ENCODE measurements at places on chromosomes 5 and 9.

GRCh38 chr5:173281910-173282309 lies 46.3 kb downstream of the STC2 start:
- DNase-seq, result no peak

DNA sequence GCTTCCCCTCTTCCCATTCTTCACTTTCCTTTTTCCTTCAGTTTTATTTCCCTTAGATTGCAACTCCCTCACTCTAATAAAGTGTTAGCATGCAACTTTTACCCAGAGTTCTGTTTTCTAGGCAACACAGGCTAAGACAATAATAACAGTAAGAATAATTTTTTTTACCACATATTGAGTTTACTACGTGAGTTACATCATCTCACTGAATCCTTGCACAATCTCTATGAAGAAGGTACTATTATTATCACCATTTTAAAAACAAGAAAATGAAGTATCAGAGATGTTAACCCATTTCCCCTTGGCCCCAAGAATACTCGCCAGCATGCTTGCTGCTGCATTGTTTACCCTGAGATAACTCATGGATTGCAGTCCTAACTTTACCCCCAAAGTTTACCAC lies 53.7 kb upstream of the SMIM32 start:
- no peak for DNase-seq

DNA sequence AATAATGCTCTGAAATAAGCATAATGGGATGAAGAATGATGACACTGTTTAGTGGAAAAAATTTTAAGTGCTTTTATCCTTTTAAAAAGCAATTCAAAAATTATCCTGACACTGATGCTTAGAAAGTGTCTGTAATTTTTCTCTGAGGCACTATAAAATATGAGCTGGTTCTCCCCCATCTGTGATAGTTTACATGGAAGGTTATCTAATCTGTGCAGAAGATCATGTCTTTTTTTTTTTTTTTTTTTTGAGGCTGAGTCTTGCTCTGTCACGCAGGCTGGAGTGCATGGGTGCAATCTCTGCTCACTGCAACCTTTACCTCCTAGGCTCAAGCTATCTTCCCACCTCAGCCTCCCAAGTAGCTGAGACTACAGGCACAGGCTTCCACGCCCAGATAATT lies 15.2 kb upstream of the TAF11L2 start:
- no peak for DNase-seq

GRCh38 chr5:159552751-159553150 lies 222.5 kb upstream of the IL12B start:
- peak; percentile 22 for DNase-seq

DNA sequence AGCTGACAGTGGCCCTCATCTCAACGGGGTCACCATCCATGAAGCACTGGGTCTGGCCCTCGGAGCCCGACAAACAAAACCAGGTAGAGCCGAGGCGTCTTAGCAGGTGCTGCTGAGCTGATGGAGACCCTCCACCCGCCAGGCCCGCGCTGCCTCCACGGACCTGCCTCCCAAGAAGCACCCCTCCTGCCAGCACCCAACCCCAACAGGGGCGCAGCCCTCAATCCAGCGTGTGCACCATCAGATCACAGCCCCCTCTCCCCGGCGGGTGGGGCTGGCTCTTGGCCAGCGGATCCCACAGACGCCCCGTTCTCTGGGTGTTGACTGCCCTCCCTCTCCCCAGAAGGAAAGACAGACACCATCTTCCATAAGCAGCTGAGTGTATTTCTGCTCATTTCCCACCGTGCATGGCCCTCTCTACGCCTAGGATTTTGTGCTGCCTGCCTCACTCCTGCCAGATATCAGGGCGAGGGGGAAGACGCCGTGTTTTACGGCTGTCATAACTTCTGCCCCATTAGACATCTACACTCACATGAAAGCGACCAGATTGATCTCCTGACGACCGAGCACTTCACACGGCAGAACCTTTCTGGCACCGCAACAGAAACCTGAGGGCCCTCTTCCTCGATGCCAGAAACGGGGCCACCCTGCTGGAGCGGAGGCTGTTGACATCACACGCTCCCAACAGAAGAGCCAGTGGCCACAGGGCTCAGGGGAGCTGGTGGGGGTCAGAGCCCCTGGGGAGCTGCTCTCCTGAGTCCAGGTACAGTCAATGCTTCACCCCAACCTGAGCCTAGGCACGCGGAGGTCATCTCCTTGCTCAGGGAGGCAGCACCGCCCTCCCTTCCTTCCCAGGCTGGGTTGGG lies 12.4 kb downstream of the NACC2 start:
- no peak for DNase-seq

Measured in HFFc6 (cell line).